ENCODE measurements at places on chromosomes 11 and 22. TPM values are rescaled to one million over a fixed set of nuclear protein-coding genes. Genes with fewer than 3 reads are reported as not detected.
A peak's percentile ranks its signal among the peaks of the same experiment; 100 is the strongest.

- no peak overlapping the region for H3K27ac ChIP-seq
- peak; percentile 15 for DNase-seq
- no peaks in the 10 kb centered on the region for H3K36me3 ChIP-seq
- peaks cover 8% of the 10 kb centered on the region for H3K4me1 ChIP-seq
- H3K27me3 ChIP-seq: no peaks in the 10 kb centered on the region
Measured at GRCh38 chr11:47398011-47398410, 10.4 kb upstream of the SLC39A13 start.

GRCh38 chr11:86372586-86372985 is 2.1 kb upstream of the CCDC81 start:
- H3K27me3 ChIP-seq: no peaks in the 10 kb centered on the region
- no peak overlapping the region for H3K27ac ChIP-seq
- no peak for DNase-seq
- no peak overlapping the region for H3K4me3 ChIP-seq

SCGB2A2 gene
- not detected for total RNA-seq

RAB36 gene
- 2.1 TPM for total RNA-seq

DNA sequence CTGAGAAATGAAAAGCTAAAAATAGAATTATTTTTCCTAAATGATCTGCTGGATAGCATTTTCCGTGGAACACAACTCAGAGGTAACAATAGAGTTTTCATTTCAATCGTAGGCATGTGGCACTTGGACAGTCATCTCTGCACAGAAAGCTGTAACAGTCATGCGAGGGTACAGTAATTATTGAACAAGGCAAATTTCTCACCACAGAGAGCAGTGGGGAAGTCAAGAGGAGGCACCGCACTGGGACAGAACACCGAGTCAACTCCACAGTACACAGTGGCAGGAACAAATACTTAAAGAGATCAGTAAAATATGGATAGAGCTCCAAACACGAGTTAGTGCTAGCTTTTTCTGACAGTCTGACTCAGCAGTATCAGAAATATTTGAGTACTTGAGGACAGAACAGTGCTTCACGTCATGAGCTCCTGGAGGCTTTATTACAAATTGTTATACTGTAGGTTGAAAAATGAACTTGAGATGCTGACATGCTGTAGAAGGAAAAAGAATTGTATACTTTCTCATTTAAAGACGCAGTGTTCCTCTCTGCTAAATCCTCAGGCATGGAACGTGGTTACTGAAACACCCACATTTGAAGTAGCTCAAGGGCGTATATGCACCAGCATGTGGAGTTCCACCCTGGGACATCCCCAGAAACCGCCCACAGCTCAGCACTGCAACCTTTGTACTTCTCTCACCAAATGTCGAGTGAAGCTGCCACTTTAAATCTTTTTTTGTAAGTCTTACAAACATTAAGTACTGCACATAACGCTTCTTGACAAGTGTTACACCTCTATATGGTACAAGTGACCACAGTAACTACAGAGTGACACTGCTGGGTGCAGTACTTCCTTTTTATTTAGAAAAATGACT is 27.4 kb upstream of the YPEL1 start:
- DNase-seq: no peak
- H3K27ac ChIP-seq: no peak overlapping the region
- H3K4me3 ChIP-seq: no peak overlapping the region
- H3K4me1 ChIP-seq: no peaks in the 10 kb centered on the region
- peaks cover 15% of the 10 kb centered on the region for H3K36me3 ChIP-seq
- no peaks in the 10 kb centered on the region for H3K27me3 ChIP-seq

PHOX2A gene
- total RNA-seq: not detected

GRCh38 chr11:20634044-20634443 is 34.6 kb downstream of the SLC6A5 start:
- no peaks in the 10 kb centered on the region for H3K27me3 ChIP-seq
- DNase-seq: no peak
- H3K27ac ChIP-seq: no peak overlapping the region
- no peaks in the 10 kb centered on the region for H3K36me3 ChIP-seq

PIH1D2 gene
- total RNA-seq: 3.5 TPM

DNA sequence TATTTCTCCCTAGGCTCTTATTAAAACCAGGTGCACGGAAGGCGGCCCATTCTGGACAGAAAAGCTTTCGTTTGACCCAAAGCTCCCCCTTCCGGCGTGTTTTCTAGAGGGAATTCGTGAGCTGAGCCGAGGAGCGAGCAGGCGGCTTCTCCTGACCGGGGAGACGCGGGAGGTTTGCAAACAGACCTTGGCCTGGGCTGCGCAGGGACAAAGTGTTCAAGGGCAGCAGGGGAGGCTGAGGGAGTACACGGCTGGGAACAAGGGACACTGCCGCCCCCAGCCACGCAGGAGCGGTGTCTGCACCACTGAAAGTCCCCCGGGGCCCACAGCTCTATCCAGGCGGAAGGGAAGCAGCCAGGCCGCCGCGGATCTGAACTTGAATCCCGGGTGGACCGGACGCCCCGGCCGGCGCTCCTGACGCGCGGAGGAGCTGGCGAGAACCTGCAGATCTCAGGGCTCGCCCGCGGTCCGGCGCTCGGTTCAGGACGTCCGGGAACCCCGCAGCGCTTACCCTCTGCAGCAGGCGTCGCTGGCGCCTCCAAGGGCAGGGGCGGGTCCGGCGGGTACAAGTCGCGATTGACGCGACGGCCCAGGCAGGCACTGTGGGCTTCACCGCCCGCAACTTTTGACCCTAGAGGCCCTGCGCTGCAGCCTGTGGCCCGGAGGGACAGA is 101.9 kb downstream of the WT1 start:
- H3K4me3 ChIP-seq: peak overlapping the region; percentile 59
- H3K4me1 ChIP-seq: peaks cover 12% of the 10 kb centered on the region
- H3K27me3 ChIP-seq: peaks cover 55% of the 10 kb centered on the region
- no peaks in the 10 kb centered on the region for H3K36me3 ChIP-seq
- no peak overlapping the region for H3K27ac ChIP-seq

GRCh38 chr22:39907605-39908097 is 6.8 kb downstream of the GRAP2 start:
- no peak for DNase-seq
- no peak overlapping the region for H3K27ac ChIP-seq
- peaks cover 5% of the 10 kb centered on the region for H3K27me3 ChIP-seq
- H3K36me3 ChIP-seq: no peaks in the 10 kb centered on the region
- peaks cover 11% of the 10 kb centered on the region for H3K4me1 ChIP-seq

PICK1 gene
- total RNA-seq: 10.7 TPM

GRCh38 chr22:41664951-41665350 is 23.7 kb downstream of the SNU13 start:
- DNase-seq: no peak
- peak overlapping the region; percentile 81 for H3K27ac ChIP-seq
- H3K36me3 ChIP-seq: peaks cover 11% of the 10 kb centered on the region
- H3K4me3 ChIP-seq: no peak overlapping the region
- H3K4me1 ChIP-seq: peaks cover 8% of the 10 kb centered on the region
- no peaks in the 10 kb centered on the region for H3K27me3 ChIP-seq

- DNase-seq: no peak
- H3K4me3 ChIP-seq: no peak overlapping the region
- no peaks in the 10 kb centered on the region for H3K27me3 ChIP-seq
- no peaks in the 10 kb centered on the region for H3K36me3 ChIP-seq
- no peak overlapping the region for H3K27ac ChIP-seq
- peaks cover 10% of the 10 kb centered on the region for H3K4me1 ChIP-seq
Measured at GRCh38 chr11:103499710-103500340, 390.6 kb downstream of the DYNC2H1 start.
